ENCODE measurements at places on chromosomes 3 and 15.

DNA sequence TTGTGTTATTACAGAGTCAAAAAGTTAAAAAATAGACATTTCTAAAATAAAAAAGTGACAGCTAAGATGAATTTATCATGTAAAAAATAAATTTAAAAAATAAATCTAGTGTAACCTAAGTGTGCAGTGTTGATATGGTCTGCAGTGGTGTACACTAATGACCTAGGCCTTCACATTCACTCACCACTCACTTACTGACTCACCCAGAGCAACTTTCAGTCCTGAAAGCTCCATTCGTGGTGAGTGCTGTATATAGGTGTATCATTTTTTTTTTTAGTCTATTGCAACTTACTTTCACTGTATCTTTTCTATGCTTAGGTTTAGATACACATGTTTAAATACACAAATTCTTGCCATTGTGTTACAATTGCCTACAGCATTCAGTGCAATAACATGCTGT, 459.4 kb upstream of the ROBO1 start:
- DNase-seq = no peak

DNA sequence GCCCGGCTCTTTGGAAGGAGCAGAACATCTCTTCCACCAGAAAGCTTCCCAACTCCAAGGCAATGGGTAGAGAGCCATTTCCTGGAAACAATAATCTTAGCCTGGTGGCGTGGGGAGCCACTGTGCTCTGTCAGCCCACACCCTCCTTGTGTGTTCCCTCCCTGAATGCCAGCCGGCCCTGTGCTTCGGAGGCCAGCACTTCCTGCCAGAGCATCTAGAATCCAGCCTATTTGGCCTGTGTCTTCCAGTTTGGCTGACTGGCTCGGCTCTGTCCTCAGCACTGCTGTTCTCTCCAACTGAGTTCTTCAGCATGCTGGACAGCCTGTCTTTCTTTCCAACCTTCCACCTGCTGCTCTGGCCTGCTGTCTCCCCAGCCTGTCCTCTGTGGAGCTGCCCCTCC, 349.3 kb downstream of the MFSD1 start:
- DNase-seq = no peak

- no peak for DNase-seq
Observed at GRCh38 chr3:149186721-149187120, 34.9 kb downstream of the CP start.

DNA sequence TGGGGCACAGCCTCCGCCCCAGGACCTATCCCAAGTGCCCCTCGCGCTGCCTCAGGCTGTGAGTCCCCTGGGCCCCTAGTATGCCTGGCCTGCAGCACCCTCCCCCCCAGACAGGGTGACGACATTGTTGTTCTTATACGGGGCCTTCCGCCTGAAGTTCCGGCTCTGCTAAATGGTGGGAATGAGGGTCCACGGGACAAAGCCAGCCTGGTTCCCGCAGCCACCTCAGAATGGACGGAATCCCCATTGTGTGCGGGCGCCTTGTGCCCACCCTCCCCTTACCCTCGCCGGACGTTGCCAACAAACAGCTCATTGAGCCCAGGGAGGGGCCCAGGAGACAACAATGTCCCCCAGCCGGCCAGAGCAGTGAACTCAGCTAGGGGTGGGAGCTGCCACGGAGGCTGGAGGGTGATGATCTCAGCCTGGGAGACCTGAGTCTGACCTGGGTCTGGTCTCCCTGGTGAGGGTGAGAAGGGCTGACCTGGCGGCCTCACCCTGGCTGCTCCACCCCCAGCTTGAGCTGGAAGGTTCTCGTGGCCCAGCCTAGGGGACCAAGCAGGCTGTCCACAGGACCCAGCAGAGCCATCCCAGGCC, 10.2 kb upstream of the DLL4 start:
- DNase-seq = no peak

DNA sequence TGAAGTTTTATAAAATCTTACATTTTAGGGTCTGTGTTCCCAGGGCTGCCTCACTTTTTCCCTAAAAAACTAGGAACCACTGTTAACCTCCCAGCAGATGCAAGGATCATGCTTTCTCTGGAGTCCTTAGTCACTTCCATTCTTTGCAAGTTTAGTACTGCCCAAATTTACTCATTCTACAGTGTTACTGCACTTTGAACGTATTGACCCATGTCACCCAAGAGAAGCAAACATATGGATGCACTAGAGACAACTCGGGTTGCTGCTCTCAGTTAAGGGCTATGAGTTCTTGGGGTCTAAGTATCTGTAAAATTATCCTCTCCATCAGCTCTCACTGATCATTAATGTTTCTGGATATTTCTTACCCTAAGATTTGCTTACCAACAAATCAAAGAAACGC, 59.0 kb downstream of the LEO1 start:
- DNase-seq = no peak

DNA sequence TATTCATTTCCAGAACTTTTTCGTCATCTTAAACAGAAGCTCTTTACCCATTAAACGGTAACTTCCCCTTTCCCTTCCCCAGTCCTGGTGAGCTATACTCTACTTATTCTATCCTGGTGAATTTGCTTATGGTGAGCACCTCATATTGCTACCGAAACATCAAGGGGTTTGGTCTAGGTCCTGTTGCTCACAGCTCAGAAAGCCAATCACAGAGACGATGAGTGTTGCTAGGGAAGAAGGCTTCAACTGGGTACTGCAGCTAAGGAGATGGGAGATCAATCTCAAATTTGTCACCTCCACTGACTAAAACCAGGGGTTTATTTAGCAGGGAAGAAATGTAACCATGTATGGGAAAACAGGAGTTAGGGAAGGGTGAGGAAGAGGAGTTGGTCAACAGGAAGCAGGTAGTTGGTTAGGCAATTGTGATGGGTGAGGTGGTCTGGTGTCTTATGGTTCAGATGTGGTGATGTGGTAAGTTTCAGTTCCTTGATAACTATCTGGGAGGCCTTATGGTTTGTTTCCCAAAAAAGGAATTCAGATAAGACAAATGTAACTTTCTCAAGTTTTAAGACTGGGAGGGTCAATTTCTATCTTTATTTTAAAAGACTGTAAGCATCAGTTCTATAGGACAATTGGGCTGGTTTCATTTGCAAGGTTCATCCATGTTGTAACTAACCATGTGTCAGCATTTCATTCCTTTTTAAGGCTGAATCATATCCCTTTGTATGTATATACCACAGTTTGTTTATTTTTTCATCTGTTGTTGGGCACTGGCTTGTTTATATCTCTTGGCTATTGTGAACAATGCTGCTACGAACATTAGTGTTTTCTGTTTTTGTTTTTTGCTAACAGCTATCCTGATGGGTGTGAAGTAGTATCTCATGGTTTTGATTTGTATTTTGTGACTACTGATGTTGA, 24.3 kb downstream of the ARHGAP11B start:
- no peak for DNase-seq

- no peak for DNase-seq
Observed at GRCh38 chr3:134796281-134797056, 1.4 kb downstream of the EPHB1 start.

- DNase-seq = no peak
Observed at GRCh38 chr15:85667491-85668424, 127.0 kb downstream of the KLHL25 start.

DNA sequence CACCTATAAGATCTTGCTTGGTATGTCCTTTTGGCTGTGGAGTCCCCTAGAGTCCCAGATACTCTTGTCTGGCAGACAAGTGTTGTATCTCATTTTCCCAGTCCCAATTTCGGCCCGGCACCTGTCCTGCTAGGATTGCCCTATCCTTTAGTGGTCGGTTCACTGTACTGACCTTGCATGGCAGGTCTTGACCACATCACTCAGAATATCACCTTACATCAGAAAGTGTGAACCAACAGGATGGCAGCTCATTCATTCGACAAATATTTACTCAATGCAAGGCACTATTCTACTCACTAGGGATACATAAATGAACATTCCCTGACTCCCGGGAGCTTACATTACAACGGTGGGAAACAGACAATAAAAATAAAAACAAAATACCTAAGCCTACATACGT, 5.7 kb upstream of the CCDC80 start:
- DNase-seq = no peak

DNA sequence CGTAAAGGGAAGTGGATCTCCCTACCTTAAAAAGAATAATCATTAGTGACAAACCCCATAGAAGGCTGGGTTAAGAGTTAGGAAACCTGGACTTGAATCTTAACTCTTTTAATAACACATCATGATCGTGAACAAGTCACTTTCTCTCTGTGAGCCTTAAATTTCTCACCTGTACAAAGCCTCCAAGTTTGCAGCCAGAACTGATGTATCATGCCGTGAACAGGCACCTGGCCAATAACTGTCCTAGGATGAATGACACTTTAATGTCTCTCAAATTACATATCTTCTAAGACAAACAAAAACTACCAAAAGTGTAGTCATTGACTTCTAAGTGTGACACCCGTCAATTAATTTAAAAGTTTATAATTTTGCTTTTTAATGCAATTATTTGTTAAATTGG, 3.9 kb downstream of the UPK1B start:
- no peak for DNase-seq

DNA sequence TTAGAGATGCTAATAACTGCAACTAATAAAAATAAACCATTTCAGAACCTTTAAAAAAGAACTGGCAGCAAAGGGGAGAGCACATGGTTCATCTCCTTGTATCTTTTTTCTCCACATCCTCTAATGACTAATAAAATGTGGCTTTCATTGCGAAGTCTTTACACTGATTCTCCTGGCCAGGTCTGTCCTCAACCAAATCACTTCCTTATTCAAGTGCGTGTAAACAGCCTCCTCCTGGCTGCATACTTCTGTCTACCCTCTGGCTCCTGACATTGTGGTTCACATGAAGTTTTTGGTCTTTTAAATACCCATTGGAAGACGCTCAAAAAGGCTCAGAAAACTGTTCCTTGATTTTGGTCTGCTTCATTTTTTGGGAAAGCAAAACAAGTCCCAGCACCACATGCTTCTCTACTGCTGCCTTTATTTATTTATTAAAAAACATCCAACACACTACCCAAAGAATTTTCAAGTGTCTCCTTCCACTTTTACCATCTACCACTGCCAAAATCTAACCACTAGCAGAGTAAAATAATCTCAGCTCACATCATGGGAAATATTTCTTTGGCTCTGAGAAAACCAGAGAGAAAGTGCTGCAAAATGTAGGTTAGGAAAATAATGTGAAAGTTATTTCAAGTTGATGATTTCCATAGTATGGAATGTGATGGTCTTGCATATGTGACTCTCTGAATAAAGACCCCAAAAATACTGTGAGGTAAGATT, 85.1 kb downstream of the EFL1 start:
- DNase-seq = no peak
